ENCODE measurements at places on chromosomes 7 and 10. TPM values are rescaled to one million over a fixed set of nuclear protein-coding genes. Genes with fewer than 3 reads are reported as not detected.
A peak's percentile ranks its signal among the peaks of the same experiment; 100 is the strongest.

The SFTPD gene
- total RNA-seq = not detected

The ARMC3 gene
- total RNA-seq = not detected

The AKR1C4 gene
- not detected for total RNA-seq

The MBL2 gene
- total RNA-seq = not detected

The LIPM gene
- not detected for total RNA-seq

The VDAC2 gene
- total RNA-seq = 323 TPM

The WNT8B gene
- total RNA-seq = 0.10 TPM

The PDE6C gene
- not detected for total RNA-seq

The ZNF716 gene
- not detected for total RNA-seq

DNA sequence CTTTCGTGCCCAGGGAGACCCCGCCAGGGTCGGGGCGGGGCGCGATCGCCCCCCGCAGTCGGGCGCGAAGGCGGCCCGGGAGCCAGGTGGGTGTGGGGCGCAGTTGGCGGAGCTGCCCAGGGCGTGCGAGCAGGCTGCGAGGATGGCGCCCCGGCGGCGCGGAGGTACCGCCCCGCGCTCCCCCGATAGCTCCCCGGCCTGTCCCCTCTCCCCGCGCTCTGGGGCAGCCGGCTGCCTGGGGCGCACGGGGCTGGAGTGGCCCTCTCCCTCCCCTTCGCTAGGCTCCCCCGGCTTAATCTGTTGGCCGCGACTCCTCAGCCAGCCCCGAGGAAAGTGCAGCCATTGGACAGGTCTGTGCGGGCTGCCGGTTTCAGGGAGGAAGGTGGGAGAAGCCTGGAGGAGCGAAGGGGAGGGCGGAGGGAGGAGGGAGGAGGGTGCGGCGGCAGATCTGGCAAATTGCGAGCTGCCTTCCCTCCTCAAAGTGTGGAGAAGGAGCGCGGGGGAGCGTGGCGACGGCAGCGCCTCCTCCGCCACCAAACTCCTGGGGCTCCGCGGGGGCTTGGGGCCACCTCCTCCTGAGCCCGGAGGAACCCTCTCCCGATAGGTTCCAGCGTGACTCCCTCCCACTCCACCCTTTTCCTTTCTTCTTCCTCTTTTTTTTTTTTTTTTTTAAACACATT lies 361 bp upstream of the PLXDC2 start:
- DNase-seq = no peak

DNA sequence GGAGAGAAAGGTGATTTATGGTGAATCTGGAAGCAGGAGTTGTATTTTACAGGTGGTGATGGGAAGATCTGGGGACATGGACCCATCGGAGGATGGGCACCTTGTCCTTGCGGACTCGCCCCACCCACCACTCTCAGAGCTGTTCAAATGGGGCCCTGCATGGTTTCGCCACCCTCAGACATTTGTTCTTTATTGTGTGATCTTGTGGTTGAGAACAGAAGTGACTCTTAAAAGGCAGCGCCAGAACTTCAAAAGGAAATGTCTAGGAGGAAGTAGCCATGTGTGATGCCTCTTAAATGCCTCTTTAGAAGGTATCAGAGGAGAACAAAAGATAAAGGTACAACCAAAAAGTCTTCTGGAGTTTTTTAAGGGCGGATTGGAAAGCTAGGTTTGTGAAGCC lies 205.7 kb downstream of the KIAA1217 start:
- no peak for DNase-seq

- no peak for DNase-seq
These were observed 17.0 kb downstream of the KLHDC10 start for GRCh38 chr7:130087364-130087763.

GRCh38 chr10:30963992-30964930 lies 67.4 kb downstream of the ZNF438 start:
- DNase-seq = no peak

- no peak for DNase-seq
These were observed 82.3 kb upstream of the ADRB1 start for GRCh38 chr10:113961182-113962031.

DNA sequence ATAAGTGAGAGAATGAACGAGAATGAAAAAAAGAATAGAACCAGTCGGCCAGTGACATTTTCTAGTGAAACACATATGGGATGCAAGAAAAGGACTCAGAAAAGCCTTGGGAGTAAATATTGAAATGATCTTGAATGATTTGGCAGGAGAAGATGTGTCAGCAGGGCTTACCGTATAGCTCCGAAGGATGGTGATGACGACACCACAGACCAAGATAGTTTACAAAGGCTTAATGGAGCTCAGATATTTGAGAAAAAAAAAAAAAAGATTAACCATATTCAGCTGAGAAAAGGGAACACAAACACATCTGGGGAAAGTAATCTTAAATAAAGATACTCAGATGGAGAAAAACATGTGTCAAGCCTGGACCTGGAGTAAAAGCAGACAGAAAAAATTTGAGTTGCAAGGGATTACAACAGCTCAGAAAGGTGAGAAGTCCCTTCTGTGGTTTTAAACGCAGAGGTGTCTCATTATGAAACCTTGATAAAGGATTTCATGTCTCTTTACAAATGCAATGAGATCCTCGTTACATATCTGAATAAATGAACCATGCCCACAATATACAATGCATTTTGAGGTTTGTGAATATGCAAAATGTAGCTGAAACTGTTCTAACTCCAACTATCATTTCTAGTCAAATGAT lies 36.0 kb downstream of the DNAJB9 start:
- no peak for DNase-seq

GRCh38 chr7:132392713-132393112 lies 183.6 kb downstream of the PLXNA4 start:
- DNase-seq = no peak

DNA sequence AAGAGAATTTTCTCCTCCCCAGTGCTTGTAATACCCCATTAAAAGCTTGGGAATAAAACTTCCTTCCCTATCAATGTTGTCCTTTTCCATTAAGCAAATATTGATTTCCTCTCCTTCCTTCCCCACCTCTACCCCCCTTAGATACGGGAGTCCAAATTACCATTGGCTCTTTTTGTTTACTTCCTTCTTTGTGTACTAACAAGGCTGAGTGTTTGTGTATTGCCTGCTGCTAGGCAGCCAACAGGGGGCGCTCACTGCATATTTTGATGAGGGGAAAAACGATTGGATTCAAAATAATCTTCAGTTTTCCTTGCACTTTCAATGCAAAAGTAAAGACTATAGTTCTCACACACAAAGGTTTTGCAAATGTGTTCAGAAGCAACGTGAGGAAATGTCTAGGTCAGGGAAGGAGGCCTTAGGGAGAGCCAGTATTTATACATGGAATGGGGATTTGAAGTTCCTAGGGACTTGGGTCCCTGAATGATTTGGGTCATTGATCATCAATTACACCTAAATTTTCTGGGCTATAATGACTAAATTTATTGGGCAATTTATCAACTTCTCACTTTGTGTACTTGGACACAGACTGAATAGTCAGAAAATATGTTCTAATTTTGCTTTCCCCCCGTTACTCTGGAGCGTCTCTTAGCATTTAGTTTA lies 23.6 kb upstream of the VPS41 start:
- DNase-seq = peak; percentile 71

- DNase-seq = no peak
These were observed 114.6 kb downstream of the ITIH5 start for GRCh38 chr10:7551950-7552716.

DNA sequence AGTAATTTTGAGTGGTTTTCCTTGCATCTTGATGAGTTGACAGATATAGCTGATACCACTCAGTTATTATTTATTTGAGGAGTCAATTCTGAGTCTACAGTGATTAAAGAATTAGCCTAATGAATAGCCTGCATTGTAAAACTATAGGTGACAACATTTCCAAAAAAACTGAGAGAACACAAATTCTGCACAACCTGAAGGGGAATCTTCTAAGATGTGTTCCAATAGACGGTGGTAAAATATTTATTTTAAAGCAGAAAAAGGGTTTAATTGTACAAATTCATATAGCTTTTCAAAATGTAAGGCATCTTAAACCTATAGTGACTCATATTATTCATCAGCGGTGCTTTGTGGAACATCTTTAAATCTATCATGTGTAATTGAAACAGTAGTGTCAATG lies 200.4 kb downstream of the RNLS start:
- no peak for DNase-seq

DNA sequence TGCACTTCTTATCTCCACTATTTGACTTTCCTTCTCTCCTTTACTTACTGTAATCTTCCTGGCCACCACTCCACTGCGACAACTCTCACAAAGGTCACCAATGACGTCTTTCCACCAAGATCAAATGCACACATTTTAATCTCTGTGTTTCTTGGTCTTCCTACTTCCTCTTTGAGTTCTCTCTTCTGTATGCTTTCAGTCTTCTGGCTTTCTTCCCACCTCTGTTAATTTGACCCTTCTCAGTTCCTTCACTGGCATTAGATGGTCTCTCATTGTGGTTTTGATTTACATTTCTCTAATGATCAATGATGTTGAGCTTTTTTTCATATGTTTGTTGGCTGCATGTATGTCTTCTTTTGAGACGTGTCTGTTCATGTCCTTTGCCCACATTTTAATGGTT lies 31.9 kb downstream of the FAM107B start:
- DNase-seq = peak; percentile 74

- peak; percentile 48 for DNase-seq
These were observed 2.8 kb downstream of the ZNF746 start for GRCh38 chr7:149494738-149495368.

DNA sequence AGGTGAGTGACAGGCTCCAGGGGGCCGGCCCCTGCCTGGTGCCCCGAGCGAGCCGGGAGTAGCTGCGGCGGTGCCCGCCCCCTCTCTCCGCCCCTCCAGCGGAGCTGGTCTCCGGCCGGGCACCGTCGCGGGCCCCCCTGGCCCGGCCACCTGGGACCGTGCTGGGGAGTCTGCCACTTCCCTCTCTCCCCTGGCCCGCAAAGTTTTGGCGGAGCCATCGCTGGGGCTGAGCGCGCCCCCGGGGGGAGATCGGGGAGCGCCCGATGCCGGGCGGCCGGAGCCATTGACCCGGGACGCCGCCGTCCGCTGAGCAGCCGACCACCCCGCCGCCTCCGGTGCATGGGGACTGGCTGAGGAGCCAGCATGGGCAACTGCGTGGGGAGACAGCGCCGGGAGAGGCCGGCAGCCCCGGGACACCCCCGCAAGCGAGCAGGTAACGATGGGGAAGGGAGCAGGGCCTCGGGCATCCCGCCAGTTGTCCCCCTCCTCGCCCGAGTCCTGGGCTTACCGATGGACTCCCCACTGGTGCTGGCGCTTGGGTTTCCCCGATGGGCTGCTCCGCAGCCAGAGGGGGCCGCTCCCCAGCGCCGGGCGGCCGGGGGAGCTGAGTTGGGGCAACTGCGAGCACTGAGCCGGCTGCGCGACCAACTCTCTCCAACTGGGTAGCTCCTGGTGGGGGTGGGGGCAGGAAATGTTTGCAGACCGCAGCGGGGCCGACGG lies at the start of gene UBTD1:
UBTD1 (plus strand) TSS at position 84 of the 720 bp plus-strand sequence; CDS start at position 364, 280 bp downstream.
- no peak for DNase-seq

DNA sequence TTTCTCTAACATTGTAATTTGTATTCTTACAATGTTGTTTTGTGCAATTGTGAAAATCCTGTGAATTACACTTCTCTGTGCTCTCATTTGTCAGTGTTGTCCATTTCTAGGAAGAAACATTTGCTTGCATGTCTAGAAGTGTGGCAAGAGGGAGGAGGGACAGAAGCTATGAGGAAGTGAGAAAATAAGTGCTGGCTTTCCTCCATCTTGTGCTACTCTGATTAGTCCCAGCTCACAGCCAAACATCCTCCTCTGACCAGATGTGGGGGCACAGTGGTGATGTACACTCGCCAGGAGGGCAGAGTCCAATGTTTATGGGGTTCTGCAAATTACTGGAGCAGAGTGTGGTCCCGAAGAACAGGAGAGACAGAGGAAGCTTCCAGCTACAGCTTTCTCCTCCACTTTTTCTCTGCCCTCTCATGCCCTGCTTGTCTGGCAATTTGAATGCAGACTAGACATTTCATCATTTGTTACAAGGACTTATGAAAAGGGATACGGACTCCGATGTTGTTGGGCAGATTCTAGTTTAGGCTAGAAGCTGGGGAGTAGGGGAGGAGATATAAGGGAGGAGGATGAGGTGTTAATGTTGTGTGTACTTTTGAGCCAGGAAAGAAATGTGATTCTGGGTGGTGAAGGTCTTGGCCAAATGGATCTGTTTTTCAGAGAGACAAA lies 131.0 kb upstream of the C1GALT1 start:
- no peak for DNase-seq

DNA sequence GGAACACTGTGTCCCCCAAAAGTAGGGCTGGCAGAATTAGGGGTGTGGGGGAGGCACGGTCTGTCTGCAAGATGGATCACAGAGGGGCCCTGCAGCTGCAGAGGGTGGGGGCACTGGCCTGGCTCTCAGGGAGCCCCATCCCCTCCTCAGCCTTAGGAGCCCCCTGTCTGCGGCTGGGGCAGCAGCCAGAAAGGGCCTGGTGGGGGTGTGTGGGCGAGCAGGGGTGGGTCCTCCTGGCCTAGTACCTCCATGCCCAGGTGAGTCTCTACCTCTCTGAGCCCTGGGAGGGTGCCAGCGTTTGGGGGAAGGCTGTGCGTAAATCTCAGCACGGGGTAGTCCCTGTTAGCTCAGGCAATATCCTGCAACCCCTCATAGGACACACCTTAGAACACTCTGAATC lies 280.5 kb upstream of the PPP2R2D start:
- DNase-seq = no peak

- DNase-seq = peak; percentile 32
These were observed 80.3 kb upstream of the SCIN start for GRCh38 chr7:12490107-12490688.

DNA sequence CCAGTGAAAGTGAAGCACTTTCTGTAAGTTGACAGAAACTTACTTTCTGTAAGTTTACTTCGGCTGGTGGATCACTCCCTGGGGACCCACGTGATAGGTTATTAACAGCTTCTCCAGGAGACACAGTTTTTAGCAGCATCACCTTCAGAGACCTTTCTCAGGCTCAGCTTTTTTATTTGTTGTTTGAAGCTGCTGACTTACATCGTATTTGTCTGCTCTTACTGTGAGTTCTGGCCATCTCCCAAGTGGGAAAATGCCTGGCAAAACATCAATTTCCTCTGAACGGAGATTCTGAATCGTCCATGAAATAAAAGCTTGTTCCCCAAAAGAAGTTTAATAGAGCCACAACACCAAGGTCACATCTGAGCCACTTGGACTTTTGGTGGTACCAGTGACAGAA lies 178.7 kb upstream of the PODXL start:
- no peak for DNase-seq

- no peak for DNase-seq
These were observed 3.0 kb upstream of the LIPK start for GRCh38 chr10:88702848-88703597.

DNA sequence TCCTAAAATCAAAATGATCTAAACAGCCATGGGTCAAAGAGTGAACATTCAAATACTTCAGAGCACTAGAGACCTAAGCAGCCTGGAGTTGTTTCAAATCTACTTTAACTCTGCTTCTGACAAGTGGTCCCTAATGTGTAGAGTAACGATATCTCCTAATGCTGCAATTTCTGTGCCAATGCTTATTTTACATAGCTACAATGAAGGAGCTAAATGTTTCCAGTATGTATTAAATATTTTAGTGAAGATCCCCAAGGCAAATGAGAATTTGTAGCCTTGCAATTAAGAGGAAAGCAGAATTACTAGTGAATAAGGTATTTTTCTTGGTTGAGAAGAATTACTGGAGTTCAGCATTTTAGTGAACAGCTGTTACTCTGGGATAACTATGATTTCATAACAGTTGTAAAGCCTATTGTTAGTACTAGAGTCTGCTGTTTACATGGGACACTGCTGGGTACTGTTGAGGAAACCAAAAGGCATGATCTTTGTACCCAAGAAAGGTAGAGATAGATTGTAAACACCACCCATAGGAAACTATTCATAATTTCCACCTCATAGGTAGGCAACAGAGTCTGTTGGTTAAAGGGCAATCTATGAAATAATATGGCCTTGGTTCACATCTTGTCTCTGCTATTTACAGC lies 271.9 kb downstream of the PLXDC2 start:
- no peak for DNase-seq

GRCh38 chr10:29616542-29616941 lies 18.2 kb downstream of the SVIL start:
- no peak for DNase-seq
